ENCODE measurements at places on chromosomes 16 and 17.

GRCh38 chr17:56480501-56480900, 113.0 kb upstream of the NOG start:
- no peak for DNase-seq

DNA sequence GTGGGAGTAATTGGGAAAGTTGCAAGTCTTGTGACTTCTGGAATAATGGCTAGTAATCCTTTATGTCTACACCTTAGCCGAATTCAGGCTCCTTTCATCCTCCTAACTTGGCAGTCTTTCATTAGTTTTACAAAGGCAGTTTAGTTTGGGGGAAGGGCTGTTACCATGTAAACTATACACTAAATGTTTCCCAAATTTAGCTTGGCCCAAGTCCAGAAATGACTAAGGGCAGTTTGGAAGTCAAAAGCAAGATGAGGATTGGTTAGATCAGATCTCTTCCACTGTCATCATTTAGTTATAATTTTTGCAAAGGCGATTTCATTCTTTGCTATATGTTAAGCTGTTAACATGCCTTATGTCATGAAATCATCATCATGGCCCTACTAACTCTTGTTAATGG, 115.4 kb upstream of the CACNG3 start:
- no peak for DNase-seq

- no peak for DNase-seq
Observed at GRCh38 chr17:27895123-27895895, 2.1 kb upstream of the LYRM9 start.

GRCh38 chr17:79211061-79211770, 136.6 kb downstream of the ENGASE start:
- no peak for DNase-seq

GRCh38 chr17:46152423-46152822, 40.8 kb downstream of the KANSL1 start:
- DNase-seq, result peak; percentile 43

GRCh38 chr16:30982548-30983288, 2.3 kb upstream of the HSD3B7 start:
- no peak for DNase-seq

DNA sequence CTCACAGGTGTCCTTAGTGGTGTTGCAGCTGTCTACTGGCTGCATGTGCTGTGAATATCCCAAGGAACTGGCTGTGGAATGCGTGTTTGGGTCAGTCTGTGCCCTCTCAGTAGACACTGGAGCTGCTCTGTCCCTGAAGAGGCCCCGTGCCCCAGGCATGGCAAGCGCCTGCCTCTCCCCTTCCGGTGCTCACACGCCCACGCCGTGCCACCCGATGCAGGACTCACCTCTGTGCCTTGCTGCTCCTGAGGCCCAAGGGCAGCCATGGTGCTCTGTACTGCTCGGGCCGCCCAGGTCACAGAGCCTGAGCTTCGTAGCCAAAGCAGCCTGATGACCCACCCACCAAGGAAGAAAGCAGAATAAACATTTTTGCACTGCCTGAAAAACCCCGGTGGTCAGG, 10.0 kb downstream of the RGS11 start:
- no peak for DNase-seq

GRCh38 chr17:42674755-42675347, 1.9 kb downstream of the PLEKHH3 start:
- no peak for DNase-seq

DNA sequence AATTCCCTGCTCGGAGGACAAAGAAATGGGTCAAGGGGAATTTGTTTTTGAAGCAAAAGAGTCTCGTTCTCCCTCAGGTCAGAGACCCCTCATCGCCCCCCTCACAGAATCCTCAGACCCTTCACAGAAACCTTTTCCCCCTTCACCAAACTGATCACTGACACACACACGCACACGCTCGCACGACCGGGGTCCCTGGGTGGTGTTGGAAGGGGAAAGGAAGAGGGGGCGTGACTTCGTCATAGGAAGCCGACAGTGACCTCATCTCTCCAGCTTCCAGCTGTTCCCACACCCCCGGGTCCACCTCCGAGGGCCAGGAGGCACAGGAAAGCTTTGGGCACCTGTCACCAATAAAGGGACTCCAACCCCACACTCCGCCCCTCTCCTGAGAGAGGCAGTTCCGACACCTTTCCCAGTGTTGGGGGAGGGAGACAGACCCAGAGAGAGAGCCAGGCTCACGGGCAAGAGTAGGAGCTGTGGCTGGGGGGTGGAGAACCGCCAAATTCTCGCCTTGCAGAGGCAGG, 1.2 kb downstream of the ASGR1 start:
- peak; percentile 21 for DNase-seq

- DNase-seq, result no peak
Observed at GRCh38 chr17:79465011-79465680, 145.7 kb downstream of the RBFOX3 start.

DNA sequence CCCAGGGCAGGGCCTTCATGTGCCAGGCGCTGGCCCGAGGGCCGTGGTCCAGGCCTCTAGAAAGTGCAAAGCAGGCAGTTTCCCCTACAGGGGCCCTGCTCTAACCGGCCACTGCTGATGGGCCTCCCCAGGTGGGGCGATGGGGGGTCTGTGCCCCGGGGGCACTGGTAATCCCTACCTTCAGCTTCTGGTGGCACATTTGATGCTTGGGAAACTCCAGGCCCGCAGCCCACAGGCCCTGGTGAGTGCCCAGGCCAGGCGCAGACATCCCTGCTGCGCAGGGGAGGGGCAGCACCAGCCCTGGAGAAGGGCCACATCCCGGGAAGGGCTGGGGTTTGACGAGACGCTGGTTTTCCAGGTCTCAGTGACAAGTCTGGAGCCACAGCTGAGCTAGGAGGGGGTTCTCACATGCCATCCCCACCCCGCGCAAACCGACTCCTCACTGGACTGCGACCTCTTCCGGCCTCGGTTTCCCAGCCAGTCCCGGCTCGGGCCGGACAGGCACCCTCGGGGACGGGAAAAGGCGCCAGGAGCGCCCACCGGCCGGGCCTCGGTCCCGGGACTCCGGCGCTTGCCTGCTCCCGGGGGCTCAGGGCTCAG, 1.6 kb downstream of the DOC2B start:
- no peak for DNase-seq

Data from NCI-H1930 (cell line).